ENCODE measurements at places on chromosomes 4 and X. TPM values are rescaled to one million over a fixed set of nuclear protein-coding genes. Genes with fewer than 3 reads are reported as not detected.

UGT2B10 gene
- polyA plus RNA-seq = not detected

HPGD gene
- not detected for polyA plus RNA-seq

DGKK gene
- polyA plus RNA-seq = not detected

TRIM60 gene
- polyA plus RNA-seq = not detected

POLN gene
- 0.91 TPM for polyA plus RNA-seq

ERVMER34-1 gene
- polyA plus RNA-seq = 0.10 TPM

All from BJ (cell line).